Stimulated activated CD4-positive, alpha-beta T cell treated with anti-CD3 and anti-CD28 coated beads, Interleukin-15, amount 100 ng/mL, for 1 hour (primary cell): ENCODE measurements at places on chromosomes 7 and 10.

DNA sequence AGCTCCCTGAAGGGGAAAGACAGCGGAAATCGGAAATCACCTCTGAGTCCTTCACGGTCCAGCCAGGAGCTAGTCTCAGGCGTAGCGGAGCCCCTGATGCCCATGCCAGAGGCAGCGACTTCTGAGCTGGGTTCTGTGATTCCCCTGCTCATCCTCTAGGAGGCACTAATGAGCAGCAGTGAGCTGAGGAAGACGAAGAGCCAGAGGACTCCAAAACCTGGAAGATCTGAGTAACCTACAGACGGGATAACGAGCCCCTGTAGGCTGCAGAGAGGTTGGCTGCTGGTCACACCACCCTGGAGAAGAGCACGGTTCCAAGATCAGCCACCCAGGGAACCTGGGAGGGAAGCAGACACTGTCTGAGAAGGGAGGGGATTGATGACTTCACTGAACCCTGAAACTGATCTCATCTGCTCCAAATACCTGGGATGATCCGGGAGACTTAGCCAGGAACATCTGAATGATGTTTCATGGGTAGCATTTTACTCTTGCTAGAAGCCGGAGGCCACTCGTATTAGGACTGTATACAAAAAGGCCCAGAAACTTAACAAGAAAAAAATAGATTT, 304.1 kb downstream of the PAXIP1 start:
- DNase-seq = no peak

DNA sequence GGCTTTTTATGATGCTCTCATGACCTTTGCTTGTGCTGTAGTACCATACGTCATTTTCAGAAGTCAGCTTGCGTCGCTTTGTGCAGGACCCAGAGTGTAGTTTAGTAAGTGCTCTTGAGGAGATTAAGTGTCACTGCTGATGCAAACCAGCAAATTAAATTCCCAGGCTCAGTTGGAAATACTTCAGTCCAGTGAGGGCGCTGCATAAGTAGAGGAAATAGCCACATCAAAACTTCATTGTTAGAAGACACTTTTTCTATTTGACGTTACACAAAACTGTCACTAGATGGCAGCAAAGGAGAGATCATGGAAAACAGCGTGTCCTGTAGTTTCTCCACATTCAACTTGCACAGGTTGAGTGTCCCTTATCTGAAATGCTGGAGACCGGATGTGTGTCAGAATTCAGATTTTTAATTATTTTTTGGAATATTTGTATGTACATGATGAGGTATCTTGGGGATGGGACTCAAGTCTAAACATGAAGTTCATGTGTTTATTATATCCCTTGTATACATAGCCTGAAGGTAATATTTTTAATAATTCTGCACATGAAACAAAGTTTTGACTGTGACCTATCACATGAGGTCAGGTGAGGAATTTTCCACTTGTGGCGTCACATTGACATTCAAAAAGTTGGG, 7.9 kb downstream of the ZNF22 start:
- DNase-seq = no peak

DNA sequence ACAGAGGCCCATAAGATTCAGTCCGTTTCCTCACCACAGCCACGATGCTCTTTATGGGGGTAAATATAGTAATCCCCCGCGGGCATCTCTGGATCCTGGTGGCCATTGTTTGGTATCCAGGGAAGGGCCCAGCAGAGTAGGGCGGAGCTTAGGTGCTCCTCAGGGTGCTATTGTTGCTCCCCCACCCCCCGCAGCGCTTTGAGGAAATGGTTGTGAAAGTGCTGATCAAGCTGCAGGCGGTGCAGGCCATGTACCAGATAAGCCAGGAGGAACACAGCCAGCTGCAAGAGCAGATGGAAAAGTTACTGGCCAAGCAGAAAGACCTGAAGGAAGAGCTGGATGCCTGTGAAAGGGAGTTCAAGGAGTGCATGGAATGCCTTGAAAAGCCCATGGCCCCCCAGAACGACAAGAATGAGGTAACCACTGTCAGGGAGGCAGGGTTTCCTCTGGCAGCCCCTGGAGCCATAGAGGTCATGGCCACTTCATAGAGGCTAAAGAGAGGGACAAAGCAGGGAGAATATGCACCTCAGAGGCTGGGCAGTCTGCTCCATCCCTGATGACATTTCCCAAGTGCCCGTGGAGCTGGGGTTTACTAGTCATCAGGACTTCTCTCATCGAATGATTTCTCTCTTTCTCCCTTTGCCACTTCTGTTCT, 17.6 kb upstream of the FLNC start:
- DNase-seq = no peak

GRCh38 chr10:74165530-74165901, 14.5 kb downstream of the ADK start:
- no peak for DNase-seq

- DNase-seq = no peak
These were observed 223.7 kb downstream of the CXCL12 start for GRCh38 chr10:44161184-44161583.

GRCh38 chr10:13997650-13998049, 333.1 kb downstream of the FRMD4A start:
- DNase-seq = no peak

DNA sequence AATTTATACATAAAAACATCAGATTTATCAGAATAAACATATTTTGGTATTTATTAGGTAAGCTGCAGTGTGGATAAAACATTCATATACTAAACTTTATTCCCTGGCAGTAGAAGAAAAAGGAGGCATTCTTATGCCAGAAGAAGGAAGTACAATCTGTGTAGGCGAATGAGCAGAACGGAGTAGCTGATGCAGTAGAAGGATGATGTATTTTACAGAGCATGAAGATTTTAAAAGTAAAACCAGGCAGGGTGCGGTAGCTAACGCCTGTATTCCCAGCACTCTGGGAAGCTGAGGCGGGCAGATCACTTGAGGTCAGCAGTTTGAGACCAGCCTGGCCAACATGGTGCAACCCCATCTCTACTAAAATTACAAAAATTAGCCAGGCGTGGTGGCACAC, 294.9 kb upstream of the MKLN1 start:
- no peak for DNase-seq

DNA sequence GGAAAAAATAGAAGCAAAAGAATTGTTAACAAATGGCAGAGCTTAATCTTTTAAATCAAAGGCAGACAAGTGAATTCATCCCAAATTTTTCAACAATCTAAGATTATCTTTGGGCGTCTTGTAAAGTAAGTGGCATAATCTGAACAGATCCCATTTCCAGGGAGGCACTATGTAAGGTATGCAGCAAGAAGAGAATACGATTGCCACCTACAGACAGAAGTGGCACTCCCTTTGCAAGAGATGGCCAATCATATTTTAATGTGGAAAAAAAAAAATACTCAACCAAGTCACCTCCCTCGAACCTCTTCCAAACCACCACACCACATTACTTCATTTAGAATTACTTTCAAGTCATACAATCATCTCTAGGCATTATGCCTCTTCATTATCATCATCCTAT, 4.0 kb downstream of the GFRA1 start:
- DNase-seq = no peak
